Esophagus squamous epithelium (tissue), 5 donors: ENCODE measurements at places on chromosomes 4 and X.

DNA sequence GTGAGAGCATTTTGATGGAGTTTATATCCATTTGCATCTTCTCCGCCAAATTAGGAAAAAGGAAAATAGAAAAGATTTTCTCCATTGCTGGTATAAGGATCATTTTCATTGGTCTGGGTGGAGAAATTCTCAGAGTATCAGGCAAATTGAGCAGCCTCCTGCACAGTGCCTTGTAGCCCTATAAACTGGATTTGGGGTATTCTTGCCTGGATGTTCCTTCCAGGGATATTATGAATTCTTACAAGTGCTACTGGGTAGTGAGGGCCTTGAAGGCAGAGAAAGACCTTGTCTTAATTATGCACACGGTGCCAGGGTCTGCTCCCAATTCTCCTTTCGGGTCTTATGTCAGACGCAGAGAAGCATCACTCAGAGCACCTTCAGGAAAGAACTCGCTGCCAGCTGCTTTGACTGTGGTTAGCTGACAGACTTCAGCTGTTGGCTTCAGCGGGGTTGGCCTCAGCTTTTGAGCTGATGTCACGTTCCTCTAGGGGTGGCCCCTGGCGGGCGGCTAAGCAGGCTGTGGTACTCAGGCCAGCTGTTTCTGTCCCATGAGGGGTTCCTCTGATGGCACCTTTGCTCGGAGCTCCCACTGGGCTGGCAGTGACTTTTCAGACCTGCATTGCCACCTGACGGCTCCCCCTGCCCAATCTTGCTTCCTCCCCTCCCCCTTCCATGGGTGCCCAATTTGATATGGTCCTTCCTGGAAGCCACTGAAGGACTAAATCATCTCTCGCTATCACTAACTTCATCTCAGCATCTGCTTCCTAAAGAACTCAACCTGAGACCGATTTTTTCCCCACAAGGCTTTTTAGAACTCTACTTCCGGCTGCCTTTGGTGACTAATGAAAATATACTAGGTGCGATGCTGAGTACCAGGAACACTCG lies 519.5 kb downstream of the BCOR start:
- no peaks in the 10 kb centered on the region for H3K27me3 ChIP-seq
- peaks cover 9% of the 10 kb centered on the region for H3K4me1 ChIP-seq
- H3K36me3 ChIP-seq: no peaks in the 10 kb centered on the region
- no peak overlapping the region for H3K27ac ChIP-seq
- no peak overlapping the region for H3K4me3 ChIP-seq
- DNase-seq: no peak

GRCh38 chrX:148629434-148629833 lies 129.0 kb downstream of the AFF2 start:
- H3K36me3 ChIP-seq: no peaks in the 10 kb centered on the region
- no peaks in the 10 kb centered on the region for H3K27me3 ChIP-seq
- H3K4me3 ChIP-seq: no peak overlapping the region
- no peak for DNase-seq

DNA sequence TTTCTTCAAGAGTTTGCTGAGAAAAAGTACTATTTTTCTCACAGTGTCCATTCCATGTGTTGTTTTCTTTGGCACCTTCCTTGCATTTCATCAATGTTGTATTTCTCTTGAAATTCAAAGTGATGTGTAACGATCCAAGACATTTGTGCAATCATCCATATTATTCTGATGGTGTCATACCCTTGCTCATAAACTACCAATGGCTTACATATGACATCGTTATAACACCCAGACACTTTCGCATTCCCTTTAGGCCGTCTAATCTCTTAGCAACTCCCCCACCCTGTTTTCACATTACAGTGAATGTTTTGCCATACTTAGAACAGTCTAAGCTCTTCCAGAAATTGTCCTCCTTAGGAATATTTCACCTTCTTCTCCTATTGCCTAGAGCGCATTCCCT lies 1779.0 kb downstream of the PCDH7 start:
- H3K27me3 ChIP-seq: no peaks in the 10 kb centered on the region
- no peak for DNase-seq
- no peaks in the 10 kb centered on the region for H3K36me3 ChIP-seq
- no peak overlapping the region for H3K4me3 ChIP-seq
- no peaks in the 10 kb centered on the region for H3K4me1 ChIP-seq

DNA sequence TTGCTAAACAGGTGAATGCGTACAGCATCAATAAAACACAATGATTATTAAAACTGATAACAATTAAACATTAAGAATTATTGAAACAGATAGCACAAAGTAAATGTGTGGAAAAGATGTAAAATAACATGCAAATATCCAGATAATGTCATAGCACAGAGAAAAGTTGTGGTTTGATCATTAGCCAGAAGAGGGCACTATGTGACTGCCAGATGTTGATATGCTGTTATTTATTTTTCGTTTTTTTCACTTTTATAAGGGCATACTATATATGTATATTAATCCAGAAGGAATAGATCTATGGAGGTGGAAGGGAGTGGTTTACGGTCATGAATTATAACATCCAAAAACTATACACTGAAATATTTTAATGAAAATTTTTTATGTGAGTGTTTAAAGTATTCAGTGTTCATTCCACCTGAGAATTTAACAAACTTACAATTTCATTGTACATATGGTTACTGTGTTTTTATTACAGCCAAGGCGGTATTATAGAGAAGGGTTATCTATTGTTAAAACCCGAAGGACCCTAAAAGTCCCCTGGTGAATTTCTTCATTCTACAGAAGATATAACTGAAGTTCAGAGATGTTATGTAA lies 211.9 kb upstream of the UGT8 start:
- no peaks in the 10 kb centered on the region for H3K36me3 ChIP-seq
- H3K4me3 ChIP-seq: no peak overlapping the region
- H3K4me1 ChIP-seq: no peaks in the 10 kb centered on the region
- DNase-seq: no peak

- H3K4me1 ChIP-seq: no peaks in the 10 kb centered on the region
- no peak overlapping the region for H3K27ac ChIP-seq
- H3K27me3 ChIP-seq: no peaks in the 10 kb centered on the region
- no peak for DNase-seq
Observed at GRCh38 chr4:83926950-83927349, 391.0 kb downstream of the GPAT3 start.

GRCh38 chr4:80931631-80932081 lies 98.9 kb upstream of the BMP3 start:
- no peak for DNase-seq
- H3K27ac ChIP-seq: no peak overlapping the region
- H3K36me3 ChIP-seq: no peaks in the 10 kb centered on the region

GRCh38 chrX:40085102-40085551 lies 12.6 kb downstream of the BCOR start:
- H3K27me3 ChIP-seq: no peaks in the 10 kb centered on the region
- peak overlapping the region; percentile 34 for H3K4me3 ChIP-seq
- peak overlapping the region; percentile 22 for H3K27ac ChIP-seq
- DNase-seq: no peak
